ENCODE measurements at places on chromosomes 13 and 19. TPM values are rescaled to one million over a fixed set of nuclear protein-coding genes. Genes with fewer than 3 reads are reported as not detected.

GRCh38 chr19:46530636-46531035 lies 35.0 kb upstream of the PNMA8B start:
- no peak for DNase-seq

- DNase-seq = peak; percentile 96
Observed at GRCh38 chr13:30864433-30865122, 41.5 kb upstream of the MEDAG start.

GRCh38 chr13:65593298-65593874 lies 1636.8 kb downstream of the PCDH9 start:
- DNase-seq = no peak

DNA sequence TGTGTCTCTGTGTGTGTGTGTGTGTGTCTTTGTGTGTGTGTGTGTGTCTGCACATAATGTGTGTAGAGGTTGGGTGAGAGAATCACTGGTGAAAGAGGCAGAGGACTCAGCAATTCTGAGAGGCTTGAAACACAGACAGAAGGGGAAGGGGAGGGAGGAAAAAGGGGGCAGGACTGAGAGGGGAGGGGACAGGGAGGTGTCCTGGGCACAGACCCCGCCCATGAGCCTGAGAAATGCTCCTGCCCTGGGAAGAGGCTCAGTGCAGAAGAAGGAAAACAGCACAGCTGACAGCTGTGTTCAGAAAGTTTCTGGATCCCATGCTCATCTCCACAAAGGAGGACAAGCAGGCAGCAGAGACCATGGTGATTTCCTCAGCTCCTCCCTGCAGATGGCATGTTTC lies 59.1 kb upstream of the CEACAM8 start:
- no peak for DNase-seq

DNA sequence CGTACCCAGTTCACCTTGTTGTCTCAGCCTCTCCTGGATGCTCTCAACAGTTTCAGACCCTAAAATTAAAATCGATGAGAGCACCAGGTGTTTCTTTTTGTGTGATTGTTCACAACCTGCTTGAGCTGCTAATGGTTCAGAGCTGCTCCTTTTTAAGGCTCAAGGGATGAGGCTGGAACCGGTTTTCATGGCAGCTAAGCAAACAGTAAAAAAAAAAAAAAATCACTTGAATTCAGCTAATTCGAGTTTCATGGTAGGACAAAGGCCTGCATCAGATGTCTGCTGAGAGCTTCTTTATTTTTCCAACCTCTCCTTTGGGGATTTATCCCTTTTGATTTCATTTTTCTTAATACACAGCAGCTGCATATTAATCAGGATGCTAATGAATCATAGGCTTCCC lies 6.5 kb downstream of the SYCE2 start:
- DNase-seq = no peak

DNA sequence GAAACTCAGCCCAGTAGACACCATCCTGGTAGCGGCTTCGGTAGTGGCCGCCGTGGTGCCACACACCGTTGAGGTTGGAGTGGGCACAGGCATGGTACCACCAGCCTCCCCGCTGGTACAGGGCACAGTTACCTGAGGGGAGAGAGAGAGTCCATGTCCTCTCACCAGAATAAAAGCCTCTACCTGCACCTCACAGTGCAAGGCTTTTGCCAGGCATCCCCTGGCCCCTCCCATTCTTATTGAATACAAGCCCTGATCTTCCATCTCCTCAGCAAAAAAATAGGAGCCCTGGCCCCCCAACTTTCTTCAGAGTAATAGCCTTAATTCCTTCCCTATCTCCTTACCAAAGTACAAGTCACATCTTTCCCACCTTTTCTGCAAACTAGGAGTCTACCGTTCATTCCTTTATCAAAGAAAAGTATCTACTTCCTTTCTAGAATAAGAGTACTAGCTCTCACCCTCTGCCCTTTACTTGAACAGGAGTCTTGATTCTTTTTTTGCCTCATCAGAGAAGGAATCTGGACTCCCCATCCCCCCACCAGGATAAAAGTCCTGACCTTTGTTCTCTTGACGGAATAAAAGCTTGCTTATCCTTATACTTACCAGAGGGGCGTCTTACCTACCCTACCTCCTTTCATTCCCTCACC lies 6.7 kb downstream of the SHFL start:
- no peak for DNase-seq

- no peak for DNase-seq
Observed at GRCh38 chr19:45781214-45782161, 802 bp downstream of the DMPK start.

DNA sequence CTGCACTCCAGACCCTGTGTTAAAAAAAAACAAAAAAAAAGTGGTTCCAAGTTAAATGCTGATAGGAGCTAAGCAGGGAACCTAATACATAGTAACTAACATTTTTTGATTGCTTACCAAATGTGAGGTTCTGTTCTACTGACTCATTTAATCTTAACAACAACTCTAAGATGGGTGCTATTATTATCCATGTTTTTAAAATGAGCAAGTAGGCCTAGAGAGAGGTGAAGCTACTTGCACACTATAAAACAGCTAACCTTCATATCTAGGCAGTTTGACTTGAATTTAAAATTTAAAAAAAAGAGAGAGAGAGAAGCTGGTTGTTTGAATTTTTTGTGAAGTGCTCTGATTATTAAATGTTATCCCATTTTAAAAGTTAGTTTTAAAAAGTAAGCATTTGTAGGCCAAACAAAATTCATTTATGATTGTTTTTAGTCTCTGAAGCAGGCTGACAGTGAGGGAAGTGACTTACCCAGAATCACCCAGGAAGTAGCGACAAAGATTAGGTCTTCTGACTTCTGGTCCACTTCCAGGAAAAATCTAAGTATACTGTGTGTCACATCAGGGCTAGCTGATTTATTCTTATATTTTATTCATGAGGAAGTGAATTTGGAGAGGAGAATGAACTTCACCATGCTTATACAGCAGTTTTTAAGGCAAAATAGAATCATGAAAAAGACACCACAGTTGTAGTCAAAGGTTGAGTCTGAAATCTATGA lies 2.4 kb downstream of the SIGLECL1 start:
- no peak for DNase-seq

- no peak for DNase-seq
Observed at GRCh38 chr19:3184847-3185460, 776 bp upstream of the NCLN start.

GRCh38 chr19:48059331-48059730 lies 15.5 kb upstream of the CABP5 start:
- DNase-seq = no peak

GRCh38 chr13:69264362-69265334 lies 843.0 kb upstream of the ATXN8OS start:
- DNase-seq = no peak

DNA sequence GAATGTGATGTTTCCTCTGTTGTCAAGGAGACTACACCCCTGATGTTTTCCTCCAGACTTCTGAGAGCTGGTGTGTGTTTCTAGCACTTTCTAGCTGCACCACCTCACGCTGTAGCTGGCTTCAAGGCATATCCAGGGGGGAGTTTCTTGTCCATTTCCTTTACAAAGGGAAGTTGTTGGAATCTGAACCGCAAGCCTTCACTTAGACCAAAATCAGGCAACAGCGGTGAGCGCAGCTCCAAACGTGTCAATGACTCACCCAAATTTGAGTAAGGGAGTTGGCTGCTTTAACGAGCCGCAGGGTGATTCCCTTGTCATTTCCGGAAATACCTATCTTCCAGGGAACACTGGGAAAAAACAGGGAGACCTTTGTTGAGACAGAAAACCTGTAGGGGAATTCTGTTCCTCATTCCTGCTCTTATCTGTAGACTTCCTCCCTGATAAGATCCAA lies 2.5 kb downstream of the LDLR start:
- peak; percentile 90 for DNase-seq

- peak; percentile 70 for DNase-seq
Observed at GRCh38 chr19:55647732-55648584, at the start of gene CCDC106. Gene CCDC106 (plus strand): TSS chr19:55648212. CDS start chr19:55649047, 835 bp downstream.

GRCh38 chr13:111449041-111449440 lies 128.6 kb downstream of the TEX29 start:
- DNase-seq = no peak

DNA sequence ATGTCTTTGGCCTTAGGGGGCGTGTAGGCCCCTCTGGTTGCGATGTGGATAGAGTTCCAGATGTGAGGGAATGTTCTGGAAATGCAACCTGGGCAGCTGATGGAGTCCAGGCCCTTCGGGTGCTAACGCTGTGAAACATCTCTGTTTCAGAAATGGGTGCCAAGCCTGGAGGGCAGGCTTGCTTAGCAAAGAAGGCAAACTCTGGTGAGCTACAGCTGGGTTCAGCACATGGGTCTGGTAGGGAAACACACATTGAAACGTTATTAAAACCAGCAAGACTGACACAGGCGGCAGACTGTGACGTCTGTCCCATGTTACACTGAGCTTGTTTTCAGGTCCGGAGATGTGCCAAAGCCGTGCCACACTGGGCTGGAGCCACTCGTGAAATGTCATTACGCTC lies 8.6 kb upstream of the CDC16 start:
- no peak for DNase-seq

- no peak for DNase-seq
Observed at GRCh38 chr19:4730740-4731171, 7.1 kb upstream of the DPP9 start.

GRCh38 chr13:107563099-107563925 lies 652.0 kb downstream of the LIG4 start:
- no peak for DNase-seq

GRCh38 chr13:28100150-28101121 lies at the start of gene FLT3:
Gene FLT3 (minus strand): TSS chr13:28100576. CDS start chr13:28100510, 66 bp downstream.
- peak; percentile 2 for DNase-seq

CRX gene
- total RNA-seq = not detected

KLK2 gene
- not detected for total RNA-seq

PLPPR3 gene
- 0.33 TPM for total RNA-seq

PCDH8 gene
- not detected for total RNA-seq

ZNF582 gene
- total RNA-seq = 5.4 TPM

CCDC70 gene
- not detected for total RNA-seq

ATP1A3 gene
- not detected for total RNA-seq

CGB8 gene
- total RNA-seq = not detected

LGALS4 gene
- total RNA-seq = not detected

All from fibroblast of the aortic adventitia (primary cell).